ENCODE measurements at places on chromosomes 6 and 20.

- DNase-seq: no peak
These were observed 151.5 kb downstream of the CD24 start for GRCh38 chr6:106823058-106823457.

DNA sequence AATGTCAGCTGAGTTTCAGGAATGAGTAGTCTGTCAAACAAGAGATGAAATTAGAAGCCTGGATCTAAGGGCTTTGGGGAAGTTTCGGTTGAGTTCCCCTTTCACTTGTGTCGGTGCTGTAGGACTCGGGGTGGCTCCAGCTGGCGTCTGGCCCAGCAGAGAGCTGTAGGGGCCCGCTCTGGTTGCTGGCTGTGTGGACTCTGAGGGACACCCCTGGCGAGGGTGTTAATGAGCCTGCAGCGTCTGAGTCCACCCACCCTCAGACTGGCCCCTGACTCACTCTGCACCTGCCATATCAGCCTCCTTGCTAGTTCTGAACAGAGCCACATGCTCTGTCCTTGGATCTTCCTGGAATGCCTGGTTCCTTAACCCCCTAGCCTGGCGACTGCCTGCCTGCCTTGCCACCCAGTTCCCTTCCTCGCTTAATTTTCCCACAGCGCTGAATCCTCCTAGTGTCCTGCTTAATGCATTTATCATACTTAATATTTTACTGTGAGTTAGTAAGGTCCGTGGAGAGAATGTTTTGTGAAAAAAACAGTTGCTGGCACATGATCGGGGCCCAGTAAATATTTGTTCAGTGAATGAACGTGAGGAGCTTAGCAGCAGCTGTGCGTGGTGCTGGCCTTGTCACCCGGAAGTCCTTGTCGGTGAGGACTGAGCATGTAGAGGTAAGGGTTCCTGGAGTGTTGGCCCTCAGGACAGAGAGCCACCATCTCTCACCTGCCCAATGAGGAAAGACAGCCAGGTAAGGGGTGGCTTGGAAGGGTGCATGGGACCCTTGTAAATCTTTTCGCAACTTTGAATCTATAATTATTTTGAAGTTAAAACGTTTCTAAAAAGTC lies 1.6 kb downstream of the DNAJC5 start:
- no peak for DNase-seq

DNA sequence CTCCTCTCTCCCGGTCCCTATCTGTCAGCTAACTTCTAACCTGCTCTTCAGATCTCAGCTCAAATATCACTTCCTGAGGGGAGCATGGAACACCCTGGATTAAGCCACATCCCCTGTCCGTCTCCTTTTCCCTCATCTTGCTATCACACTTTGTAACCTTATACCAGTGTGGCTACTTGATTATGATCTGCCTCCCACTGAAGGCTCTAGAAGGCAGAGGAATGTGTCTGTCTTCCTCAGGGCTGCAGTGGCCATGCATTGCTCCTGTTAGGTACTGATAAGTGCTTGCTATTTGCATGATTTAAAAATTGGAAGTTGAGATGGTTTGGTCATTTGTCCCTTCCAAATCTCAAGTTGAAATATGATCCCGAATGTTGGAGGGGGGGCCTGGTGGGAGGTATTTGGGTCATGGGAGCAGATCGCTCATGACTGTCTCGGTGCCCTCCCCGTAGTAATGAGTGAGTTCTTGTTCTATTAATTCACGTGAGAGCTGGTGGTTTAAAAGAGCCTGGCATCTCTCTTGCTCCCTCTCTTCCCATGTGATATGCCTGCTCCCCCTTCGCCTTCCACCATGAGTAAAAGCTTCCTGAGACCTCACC lies 71.4 kb downstream of the PLCB4 start:
- no peak for DNase-seq

GRCh38 chr6:157868835-157869234 lies 45.8 kb downstream of the SNX9 start:
- no peak for DNase-seq

Measured in HEK293T (cell line).